PC-9 (cell line): ENCODE measurements at places on chromosomes 3 and 15.

DNA sequence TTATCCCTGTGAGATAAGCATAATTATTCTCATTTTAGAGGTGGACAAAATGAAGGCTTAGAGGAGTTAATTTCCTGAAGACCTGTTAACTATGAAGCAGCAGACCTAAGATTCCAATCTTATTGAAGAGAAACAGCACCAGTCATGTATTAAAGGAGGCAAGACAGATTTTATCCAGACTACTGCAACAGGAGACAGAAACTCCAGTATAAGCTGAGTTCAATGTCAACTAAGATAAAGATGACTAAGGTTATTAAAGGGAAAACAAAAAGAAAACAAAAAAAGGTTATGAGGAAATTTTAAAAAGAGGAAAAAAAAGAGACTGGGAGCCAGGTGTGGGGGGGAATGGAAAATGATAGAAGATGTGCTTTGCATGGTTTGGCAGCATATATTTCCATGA lies 707.7 kb upstream of the NR2F2 start:
- no peak for DNase-seq

- no peak for DNase-seq
Observed at GRCh38 chr15:85749261-85750151, 45.2 kb downstream of the KLHL25 start.

GRCh38 chr3:125433091-125433534 lies 58.0 kb upstream of the ZNF148 start:
- DNase-seq = no peak

DNA sequence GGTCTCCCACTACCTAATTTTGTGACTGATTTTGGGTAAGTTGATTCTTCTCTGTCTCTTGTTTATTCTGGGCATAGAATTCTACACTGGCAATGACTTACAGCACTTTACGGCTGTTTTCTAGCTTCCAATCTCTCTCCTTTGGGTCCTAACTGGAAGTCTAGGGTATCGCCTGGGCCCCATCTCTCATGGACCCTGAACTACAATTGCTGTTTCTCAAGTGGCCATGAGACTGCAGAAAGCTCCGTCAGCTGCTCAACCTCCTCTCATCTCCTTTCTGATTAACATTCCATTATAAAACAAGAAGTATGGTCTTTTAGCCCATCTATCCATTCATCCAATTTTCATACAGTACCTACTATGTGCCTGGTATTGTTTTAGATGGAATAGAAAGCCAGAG lies 4.4 kb upstream of the PXYLP1 start:
- no peak for DNase-seq

DNA sequence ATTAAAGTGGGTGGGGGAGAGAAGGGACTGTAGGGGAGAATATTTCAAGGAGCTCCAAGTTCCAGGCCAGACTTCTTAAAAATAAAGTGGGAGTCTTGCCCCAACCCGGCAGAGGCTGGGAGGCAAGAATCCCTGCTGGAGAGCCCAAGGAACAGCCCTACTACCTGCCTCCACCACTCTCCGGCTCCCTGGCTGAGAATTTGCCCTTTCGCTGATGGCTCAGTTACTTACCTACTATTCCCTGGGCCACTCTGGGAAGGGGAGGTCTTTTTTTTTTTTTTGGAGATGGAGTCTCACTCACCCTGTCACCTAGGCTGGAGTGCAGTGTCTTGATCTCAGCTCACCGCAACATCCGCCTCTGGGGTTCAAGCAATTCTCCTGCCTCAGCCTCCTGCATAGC lies 15.5 kb downstream of the MYL3 start:
- DNase-seq = no peak

DNA sequence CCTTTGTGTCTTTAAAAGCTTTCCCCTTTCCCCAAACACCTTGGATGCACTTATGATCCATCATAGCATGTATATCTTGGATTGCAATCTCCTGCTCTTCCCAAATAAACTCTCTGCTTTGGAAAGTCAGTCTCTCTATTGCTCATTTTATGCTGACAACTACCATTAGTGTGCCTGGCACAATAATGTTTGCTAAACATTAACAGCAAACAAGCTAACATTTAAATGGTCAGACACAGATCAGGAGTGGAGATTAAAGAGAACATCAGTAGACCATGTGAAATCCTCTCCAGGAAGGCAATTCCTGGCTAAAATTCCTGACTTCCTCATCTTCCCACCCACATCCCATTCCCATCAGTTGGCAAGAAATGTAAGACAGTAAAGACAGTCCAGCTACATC lies 44.3 kb upstream of the EIF1B start:
- no peak for DNase-seq

DNA sequence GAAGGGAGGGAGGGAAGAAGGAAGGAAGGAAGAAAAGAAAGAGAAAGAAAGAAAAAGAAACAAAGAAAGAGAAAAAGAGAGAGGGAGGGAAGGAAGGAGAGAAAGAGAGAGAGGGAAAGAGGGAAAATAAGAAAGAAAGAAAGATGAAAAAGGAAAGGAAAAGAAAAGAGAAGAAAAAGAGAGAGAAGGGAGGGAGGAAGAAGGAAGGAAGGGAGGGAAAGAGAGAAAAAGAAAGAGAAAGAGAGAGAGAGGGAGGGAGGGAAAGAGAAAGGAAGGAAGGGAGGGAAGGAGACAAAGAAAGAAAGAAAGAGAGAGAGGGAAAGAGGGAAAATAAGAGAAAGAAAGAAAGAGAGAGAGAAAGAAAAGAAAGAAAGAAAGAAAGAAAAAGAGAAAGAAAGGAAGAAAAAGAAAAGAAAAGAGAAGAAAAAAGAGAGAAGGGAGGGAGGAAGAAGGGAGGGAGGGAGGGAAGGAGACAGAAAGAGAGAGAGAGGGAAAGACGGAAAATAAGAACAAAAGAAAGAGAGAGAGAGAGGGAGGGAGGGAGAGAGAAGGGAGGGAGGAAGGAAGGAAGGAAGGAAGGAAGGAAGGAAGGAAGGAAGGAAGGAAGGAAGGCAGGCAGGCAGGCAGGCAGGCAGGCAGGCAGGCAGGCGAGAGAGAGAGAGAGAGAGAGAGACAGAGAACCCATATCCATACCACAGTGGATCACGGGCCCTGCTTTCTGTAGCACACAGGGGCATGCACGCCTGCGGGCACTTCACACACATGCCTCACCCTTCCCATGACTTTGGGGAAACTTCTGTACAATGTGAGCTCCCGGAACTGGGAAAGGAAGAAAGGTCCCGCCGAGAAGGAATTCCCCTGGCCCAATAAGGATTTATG lies 52.5 kb downstream of the ADCY5 start:
- DNase-seq = no peak

- DNase-seq = no peak
Observed at GRCh38 chr15:72445426-72445825, 28.7 kb upstream of the ARIH1 start.

DNA sequence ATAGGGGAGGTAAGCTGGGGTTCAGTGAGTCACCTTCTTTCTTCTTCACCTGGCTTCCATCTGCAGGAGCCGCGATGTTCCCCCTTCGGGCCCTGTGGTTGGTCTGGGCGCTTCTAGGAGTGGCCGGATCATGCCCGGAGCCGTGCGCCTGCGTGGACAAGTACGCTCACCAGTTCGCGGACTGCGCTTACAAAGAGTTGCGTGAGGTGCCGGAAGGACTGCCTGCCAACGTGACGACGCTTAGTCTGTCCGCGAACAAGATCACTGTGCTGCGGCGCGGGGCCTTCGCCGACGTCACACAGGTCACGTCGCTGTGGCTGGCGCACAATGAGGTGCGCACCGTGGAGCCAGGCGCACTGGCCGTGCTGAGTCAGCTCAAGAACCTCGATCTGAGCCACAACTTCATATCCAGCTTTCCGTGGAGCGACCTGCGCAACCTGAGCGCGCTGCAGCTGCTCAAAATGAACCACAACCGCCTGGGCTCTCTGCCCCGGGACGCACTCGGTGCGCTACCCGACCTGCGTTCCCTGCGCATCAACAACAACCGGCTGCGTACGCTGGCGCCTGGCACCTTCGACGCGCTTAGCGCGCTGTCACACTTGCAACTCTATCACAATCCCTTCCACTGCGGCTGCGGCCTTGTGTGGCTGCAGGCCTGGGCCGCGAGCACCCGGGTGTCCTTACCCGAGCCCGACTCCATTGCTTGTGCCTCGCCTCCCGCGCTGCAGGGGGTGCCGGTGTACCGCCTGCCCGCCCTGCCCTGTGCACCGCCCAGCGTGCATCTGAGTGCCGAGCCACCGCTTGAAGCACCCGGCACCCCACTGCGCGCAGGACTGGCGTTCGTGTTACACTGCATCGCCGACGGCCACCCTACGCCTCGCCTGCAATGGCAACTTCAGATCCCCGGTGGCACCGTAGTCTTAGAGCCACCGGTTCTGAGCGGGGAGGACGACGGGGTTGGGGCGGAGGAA lies 2.6 kb downstream of the ISLR2 start:
- DNase-seq = no peak

- DNase-seq = no peak
Observed at GRCh38 chr3:31620656-31621055, 87.9 kb downstream of the STT3B start.

GRCh38 chr3:59318881-59319280 lies 269.1 kb upstream of the CFAP20DC start:
- DNase-seq = no peak

DNA sequence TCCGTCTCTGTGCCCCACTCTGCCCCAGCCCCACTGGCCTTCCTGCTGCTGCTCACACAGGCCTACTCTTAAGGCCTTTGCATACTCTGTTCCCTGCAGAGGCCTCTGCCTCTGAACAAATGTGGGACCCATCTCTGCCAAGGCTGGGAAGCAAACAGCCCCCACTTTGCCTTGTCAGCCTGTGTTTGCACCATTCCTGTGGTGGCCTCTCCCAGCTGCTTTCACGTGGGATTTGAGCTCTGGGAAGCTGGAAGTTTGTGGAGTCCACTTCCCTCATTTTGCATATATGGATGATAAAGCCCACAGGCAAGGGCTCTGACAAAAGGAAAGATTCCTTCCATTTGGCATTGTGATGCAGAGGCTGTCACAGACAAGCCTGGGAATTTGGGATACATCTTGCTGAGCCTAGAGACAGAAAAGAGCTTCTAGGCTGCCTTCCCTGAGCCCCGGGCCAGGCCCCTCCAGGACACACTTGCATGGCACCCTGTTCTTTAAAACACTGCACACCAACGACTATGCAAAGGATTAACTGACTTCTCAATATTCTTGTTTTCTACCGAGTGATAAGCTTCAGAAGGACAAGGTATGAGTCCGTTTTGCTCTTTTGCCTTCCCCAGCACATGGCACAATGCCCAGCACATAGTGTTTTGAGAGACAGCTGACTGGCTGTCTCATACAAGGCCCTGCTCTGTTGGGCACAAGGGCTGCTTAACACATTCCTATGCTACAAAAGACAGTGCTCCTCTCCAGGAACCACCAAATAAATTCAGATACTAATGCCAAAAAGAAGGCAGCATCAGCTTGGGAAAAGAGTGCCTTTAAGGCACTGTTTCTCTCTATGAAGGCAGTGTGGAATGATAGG lies 120.7 kb upstream of the TOPAZ1 start:
- no peak for DNase-seq

DNA sequence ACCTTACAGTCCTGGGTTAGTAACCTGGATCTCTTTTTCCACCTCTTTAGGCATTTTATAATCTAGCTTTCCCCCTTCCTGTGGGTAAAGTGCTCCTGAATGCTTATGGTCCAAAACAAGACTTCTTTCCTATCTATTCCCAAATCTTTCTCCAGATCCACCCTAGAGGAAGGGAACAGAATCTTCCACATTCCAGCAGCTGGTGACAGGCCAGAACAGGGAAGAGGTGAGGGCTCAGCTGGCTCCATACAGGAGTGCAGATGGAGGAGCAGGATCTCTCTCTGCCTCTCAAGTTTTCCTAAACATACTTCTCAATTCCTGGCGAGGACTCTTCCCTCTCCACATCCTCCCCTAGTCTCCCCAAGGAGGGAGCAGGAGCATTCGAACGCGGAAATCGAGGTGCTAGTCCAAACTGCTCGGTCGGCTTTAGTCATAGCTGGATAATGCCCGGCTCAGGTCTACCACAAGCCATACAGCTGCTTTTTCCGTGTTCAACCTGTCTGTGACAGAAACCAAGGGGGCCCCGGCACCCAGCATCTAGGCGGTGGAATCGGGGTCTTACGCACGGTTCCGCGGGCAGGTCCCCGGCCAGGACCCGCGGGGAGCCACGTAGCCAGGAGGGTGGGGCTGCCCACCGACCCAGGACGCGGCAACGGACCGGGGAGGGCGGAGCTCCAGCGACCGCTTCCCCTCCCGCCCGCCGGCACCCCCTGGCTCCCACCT lies 4.0 kb downstream of the RASSF1 start:
- no peak for DNase-seq

- peak; percentile 54 for DNase-seq
Observed at GRCh38 chr15:60397772-60398445, at the start of gene ANXA2. TSS of gene ANXA2 (minus strand) at chr15:60397986. CDS start at chr15:60386075, 11,911 bp downstream.

DNA sequence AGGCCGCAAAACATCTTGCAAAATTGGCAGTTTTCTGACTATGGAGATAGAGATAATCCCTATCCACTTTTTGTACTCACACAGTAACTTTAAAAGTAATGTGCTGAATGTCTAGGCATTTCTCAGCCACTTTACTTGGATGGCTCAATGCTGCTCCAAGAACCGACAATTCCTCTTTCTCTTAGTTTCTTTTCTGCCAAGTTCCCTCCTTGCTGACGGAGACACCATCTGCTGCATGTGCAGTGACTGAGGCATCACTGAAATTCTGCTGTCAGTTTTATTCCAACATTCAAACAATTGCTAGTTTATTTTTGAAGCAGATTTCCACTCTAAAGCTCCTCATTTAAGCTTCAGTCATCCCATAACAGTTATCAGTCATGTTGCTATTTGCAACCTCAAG lies 116.0 kb upstream of the RBMS3 start:
- DNase-seq = no peak

- DNase-seq = peak; percentile 86
Observed at GRCh38 chr15:72231833-72232478, 966 bp upstream of the PKM start.

DNA sequence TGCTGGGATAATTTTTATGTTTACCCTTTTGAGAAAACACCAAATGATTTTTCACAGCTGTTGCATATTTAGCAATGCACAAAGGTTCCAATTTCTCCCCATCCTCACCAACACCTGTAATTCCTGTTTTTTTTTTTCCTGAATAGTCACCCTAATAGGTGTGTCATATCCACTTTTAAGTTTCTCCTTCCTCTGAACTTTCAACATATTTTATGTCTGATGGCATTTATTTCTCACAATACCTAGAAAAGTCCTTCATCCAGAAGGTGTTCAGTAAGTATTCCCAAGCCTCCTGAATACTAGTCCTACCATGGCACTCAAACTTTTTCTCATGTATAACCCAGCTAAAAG lies 1.5 kb downstream of the RPL24 start:
- peak; percentile 69 for DNase-seq

GRCh38 chr3:45092132-45093031 lies 53.8 kb downstream of the CDCP1 start:
- DNase-seq = peak; percentile 99

- DNase-seq = no peak
Observed at GRCh38 chr15:33369941-33370622, 59.3 kb downstream of the RYR3 start.

DNA sequence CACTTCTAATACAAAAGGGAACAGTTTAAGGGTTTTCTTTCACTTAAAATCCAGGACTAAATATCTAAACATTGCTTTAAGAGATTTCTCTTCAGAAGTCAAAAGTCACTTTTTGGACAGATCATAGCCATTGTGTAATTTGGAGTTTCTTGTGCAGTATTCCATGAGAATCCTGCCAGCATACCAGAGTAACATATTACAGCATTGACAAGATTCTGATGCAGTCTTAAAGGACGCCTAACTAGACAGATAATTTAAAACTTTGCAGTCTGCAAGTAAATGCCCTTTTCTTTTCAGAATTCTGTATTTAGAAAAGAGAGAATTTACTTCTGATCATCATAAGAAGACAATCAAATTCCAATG lies 17.5 kb upstream of the IGSF10 start:
- DNase-seq = no peak
